Myocyte (in vitro differentiated cells): ENCODE measurements at places on chromosomes 5 and 9.

DNA sequence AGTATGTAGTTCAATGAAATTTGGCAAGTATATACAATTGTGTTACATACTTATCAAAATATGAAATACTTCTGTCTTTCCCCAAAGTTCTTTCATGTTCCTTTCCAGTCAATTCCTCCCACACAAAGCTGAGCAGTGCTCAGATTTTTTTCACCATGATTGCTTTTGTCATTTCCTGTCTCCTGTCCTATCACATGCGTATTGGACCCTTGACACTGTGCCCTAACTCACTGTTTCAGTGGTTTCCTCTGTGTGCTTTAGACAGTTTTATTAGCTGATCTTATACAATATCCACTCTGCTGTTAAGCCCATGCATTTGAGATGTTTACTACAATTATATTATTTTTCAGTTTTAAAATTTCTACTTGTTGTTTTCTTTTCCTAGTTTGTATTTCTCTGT, 463.6 kb upstream of the MEF2C start:
- DNase-seq, result no peak

DNA sequence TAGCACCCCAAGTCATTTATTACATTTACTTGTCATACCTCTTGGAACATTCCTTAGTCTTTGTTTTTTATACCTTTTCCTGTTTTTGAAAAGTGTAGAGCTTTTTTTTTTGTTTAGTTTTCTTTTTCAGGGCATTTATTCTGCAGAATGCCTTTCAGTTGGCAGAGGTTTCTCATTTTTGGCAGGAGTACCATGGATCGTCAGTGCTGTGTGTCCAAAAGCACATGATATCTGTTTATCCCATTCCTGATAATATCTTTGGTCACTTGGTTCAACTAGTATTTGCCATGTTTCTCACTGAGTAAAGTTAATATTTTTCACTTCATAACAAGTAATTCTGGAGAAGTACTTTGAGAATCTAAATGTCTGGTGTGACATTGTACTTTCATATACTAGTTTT, 10.7 kb downstream of the OGN start:
- DNase-seq, result no peak

DNA sequence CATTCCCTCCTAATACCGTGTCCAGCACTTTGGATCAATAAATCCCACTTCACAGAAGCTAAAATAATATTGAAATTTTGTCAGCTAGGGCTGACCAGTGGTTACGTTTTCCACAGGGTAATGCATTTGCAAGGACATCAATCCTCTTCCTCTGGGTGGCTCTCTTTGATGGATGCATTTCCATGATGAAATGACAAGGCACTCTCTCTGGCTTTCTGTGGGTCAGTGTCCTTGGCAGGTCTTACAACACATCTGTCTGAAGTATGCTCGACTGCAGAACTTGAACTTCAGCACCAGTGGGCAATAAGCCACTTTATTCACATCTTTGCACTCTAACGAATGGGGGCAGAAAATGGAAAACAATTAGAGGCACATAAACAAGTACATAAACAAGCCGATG, 330.1 kb downstream of the ADAMTS6 start:
- no peak for DNase-seq

DNA sequence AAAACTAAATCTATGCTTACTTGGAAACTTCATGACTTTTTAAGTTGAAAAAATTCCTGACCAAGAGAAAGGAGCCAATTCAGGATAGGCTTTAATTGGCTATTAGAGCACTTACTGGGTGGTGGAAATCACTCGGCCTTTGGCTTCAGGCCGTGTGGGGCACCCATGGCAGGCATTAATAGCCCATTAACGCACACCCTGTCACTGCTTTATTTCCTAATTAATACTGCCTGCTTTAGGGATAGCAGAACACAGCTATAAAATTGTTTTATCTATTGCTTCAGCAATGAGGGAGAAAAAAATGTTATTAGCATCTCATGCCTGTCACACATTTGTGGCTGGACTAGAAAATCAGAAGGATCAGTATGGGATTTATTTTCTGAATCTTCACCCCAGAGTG, 58.1 kb downstream of the PSAT1 start:
- no peak for DNase-seq

GRCh38 chr9:88418715-88419540, 30.7 kb downstream of the SPIN1 start:
- no peak for DNase-seq
